Breast epithelium (tissue), 4 donors: ENCODE measurements at places on chromosomes 5 and 9. TPM values are rescaled to one million over a fixed set of nuclear protein-coding genes. Genes with fewer than 3 reads are reported as not detected.

DNA sequence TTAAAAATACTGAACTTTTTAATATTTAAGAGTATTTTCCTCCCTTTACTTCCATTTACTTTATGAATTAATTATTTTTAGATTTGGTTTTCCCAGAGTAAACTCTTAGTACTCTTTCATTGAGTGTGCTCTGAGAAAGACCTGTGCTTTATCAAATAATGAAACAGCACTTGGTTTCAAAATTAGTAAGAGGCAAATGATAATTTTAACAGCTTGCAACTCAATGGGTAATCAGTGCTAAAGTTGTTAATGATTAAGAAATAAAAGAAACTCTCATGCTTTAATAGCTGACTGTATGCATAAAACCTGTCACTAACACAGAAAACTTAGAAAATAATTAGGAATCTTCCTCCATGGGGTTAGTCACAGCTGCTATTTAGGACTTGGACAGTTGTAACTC, 244.4 kb downstream of the RFX3 start:
- no peak for DNase-seq
- H3K4me3 ChIP-seq: no peak overlapping the region
- H3K4me1 ChIP-seq: no peaks in the 10 kb centered on the region
- no peaks in the 10 kb centered on the region for H3K27me3 ChIP-seq
- no peaks in the 10 kb centered on the region for H3K36me3 ChIP-seq
- no peak overlapping the region for H3K27ac ChIP-seq

GRCh38 chr9:24561957-24562356, 16.3 kb upstream of the IZUMO3 start:
- H3K27ac ChIP-seq: no peak overlapping the region
- DNase-seq: no peak
- no peak overlapping the region for H3K4me3 ChIP-seq

GRCh38 chr9:120183615-120184014, 396.4 kb downstream of the CDK5RAP2 start:
- peaks cover 8% of the 10 kb centered on the region for H3K27me3 ChIP-seq
- H3K4me3 ChIP-seq: no peak overlapping the region
- no peaks in the 10 kb centered on the region for H3K36me3 ChIP-seq
- H3K4me1 ChIP-seq: no peaks in the 10 kb centered on the region
- DNase-seq: no peak

DNA sequence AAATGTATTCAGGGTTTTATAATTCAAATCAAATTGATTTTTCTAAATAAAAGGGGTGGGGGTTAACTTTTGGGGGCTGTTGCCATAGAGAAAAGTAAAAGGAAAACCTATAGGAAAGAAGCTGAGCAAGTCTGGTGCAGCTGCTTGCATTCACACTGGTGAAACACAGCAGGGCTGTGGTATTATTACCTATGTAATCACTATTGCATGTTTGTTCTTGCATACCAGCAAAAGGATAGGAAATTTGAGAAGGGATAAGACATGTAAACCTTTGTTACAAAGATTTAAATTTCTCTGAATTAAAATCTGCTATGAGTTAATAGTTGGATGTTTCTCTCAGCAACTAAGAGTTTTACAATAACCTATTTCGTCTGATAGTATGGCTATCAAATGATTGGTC, 346.7 kb downstream of the EFNA5 start:
- no peak overlapping the region for H3K27ac ChIP-seq
- no peaks in the 10 kb centered on the region for H3K4me1 ChIP-seq
- no peaks in the 10 kb centered on the region for H3K27me3 ChIP-seq

DNA sequence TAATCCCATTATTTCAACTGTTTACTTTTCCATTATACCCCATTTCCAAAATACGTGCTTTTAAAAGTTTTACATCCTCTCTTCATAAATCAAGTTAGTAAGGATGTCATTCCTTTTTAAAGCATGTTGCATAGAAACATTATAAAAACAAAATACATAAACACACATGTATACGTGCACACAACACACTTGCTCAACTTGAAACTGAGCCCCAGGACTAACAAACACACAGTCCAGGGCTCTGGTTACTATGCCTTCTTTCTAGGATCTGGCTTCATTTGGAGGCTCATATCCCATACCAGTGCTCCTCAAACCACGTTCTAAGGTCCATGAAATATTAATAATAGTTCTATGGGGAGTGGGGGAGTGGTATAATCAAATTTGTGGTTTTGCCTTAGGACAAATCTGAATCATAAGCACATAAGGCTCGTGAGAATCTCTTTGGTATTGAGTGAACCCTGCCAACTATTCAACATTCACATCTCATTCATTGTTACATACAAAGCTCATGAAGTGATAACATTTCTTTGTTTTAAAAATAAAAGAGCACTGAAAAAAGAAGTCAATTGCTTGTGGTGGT, 55.2 kb downstream of the NFIB start:
- DNase-seq: no peak
- H3K27ac ChIP-seq: peak overlapping the region; percentile 40
- no peaks in the 10 kb centered on the region for H3K36me3 ChIP-seq
- no peak overlapping the region for H3K4me3 ChIP-seq
- no peaks in the 10 kb centered on the region for H3K27me3 ChIP-seq

DNA sequence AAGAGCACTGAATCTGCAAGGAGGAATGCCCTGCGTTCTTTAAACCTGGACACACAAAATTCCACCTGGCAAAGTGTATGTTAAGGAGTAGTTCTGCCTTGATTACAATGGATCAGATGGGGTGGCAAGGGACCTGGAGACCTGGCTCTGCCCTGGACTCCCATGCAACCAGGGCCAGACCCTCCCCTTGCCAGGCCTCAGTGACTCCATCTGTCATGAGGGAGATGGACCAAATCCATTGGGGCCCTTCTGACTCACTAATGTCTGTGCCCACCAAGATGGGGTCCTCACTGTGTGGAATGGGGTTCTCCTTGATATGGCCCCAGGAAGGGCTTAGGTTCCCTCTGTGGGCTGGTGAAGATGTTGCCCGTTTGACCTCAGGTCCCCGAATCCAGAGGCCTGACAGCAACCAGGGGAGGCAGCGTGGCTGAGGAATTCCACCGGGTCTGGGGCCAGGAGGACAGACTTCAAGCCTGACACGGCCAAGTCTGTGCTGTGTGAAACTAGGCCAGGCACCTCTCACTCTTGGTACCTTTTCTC, 100.3 kb downstream of the PAX5 start:
- H3K4me3 ChIP-seq: no peak overlapping the region
- no peaks in the 10 kb centered on the region for H3K36me3 ChIP-seq
- DNase-seq: no peak
- no peaks in the 10 kb centered on the region for H3K4me1 ChIP-seq
- no peaks in the 10 kb centered on the region for H3K27me3 ChIP-seq

GRCh38 chr9:130824643-130825350, 10.3 kb upstream of the ABL1 start:
- DNase-seq: no peak
- H3K27ac ChIP-seq: peak overlapping the region; percentile 87
- no peaks in the 10 kb centered on the region for H3K36me3 ChIP-seq
- H3K4me1 ChIP-seq: peaks cover 10% of the 10 kb centered on the region
- H3K4me3 ChIP-seq: no peak overlapping the region
- H3K27me3 ChIP-seq: no peaks in the 10 kb centered on the region

DNA sequence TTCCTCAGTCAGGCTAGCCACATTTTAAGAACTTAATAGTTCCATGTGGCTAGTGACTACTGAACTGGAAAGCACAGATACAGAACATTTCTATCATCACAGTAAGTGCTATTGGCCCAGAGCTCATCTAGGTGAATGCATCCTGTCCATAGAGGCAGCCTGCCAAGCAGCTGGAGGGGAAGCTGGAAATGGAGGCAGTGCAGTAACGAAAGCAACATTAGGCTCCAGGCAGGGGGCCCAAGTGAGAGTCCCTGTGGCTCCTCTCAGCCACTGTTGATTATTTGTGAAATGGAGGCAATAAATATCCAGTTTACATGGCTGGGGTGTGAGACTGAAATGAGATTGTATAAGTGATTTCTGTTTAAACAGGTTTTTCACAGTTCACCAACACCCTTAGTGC, 227.2 kb upstream of the KLF9 start:
- DNase-seq: no peak
- no peaks in the 10 kb centered on the region for H3K27me3 ChIP-seq
- no peaks in the 10 kb centered on the region for H3K4me1 ChIP-seq

DNA sequence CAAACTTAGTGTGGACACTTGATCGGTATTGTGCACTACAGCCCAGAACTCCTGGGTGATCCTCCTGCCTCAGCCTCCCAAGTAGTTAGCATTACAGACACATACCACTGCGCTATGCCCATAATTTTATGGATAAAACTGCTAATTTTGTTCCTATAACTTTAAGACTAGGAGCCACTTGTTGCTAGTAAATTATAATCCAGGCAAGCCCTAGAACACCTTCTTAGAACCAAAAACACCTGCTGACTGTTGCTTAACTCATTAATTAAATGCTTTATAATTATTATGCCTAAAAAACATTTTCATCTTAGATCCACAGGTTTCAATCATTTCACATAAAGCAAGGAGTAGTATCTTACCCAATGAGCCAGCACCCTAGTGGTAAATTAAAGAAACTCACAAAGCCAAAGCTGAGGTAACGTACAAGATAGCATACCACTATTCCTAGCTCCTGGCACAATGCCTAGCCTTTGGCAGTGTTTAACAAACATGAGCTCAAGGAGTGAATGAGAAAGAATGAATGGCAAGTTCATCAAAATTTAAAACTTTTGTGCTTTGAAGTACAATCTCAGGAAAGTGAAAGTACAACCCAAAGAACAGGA, 5.4 kb downstream of the MRPS27 start:
- no peak for DNase-seq
- H3K4me3 ChIP-seq: no peak overlapping the region
- no peaks in the 10 kb centered on the region for H3K27me3 ChIP-seq
- no peaks in the 10 kb centered on the region for H3K4me1 ChIP-seq

GRCh38 chr9:447230-448025, 232.8 kb downstream of the DOCK8 start:
- no peaks in the 10 kb centered on the region for H3K36me3 ChIP-seq
- no peaks in the 10 kb centered on the region for H3K27me3 ChIP-seq
- H3K27ac ChIP-seq: no peak overlapping the region
- no peak for DNase-seq
- H3K4me1 ChIP-seq: no peaks in the 10 kb centered on the region

The TMEM215 gene
- not detected for total RNA-seq

The CLIC3 gene
- total RNA-seq: 0.32 TPM

The INSL6 gene
- total RNA-seq: not detected

The PCDHGB7 gene
- total RNA-seq: 21.3 TPM

The TMEM232 gene
- total RNA-seq: 4.6 TPM
